ENCODE measurements at places on chromosomes 4 and X.

- no peak for DNase-seq
Observed at GRCh38 chrX:13652287-13652793, 601 bp upstream of the TCEANC start.

- peak; percentile 60 for DNase-seq
Observed at GRCh38 chr4:10589321-10589720, 95.2 kb downstream of the CLNK start.

DNA sequence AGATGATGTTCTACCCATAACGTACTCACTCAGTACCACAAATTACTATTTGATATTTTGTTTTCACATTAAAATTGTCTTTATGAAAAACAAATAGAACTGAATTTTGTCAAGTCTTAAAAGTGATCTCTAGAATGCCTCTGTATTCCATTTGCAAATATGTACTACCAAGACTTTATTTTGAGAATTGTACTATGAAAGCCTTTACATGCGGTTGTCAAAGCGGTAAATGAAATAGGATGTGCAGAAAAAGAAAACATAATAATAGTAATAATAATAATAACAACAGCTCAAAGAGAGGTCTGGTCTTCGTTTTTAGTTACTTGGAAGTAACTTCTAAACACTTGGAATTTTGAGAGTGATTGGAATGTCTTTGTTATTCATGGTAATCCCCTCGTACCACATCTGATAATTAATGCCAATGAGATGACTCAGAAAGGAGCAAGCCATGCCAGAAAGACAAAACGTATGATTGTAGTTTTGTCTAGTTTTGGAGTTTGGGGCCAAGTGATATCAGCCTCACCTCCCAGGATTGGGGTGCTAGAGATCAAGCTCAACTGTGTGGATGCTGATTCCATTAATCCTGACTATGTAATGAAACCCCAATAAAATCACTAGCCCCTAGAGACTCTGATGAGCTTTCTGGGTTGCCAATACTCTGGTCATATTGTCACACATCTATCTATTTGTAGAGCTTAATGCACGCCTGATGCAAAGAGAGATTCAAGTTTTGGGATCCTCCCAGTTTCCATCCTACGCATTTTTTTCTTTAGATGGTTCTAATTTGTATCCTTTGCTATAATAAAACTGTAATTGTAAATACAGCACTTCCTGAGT is 20.2 kb upstream of the CTSO start:
- no peak for DNase-seq

- peak; percentile 88 for DNase-seq
Observed at GRCh38 chr4:89056953-89057398, at the start of gene FAM13A. Gene FAM13A, minus strand, starts transcription at chr4:89057185. Its CDS starts 221 bp downstream, at chr4:89056964.

- DNase-seq, result no peak
Observed at GRCh38 chrX:111483135-111483534, 28.3 kb upstream of the SERTM2 start.

Measured in endodermal cell (in vitro differentiated cells).